CD4-positive, alpha-beta T cell treated with Interleukin-15 for 4 hours (primary cell): ENCODE measurements at places on chromosomes 13 and 19.
A peak's percentile ranks its signal among the peaks of the same experiment; 100 is the strongest.

- DNase-seq, result no peak
Observed at GRCh38 chr19:33063356-33063752, 1.3 kb downstream of the RHPN2 start.

DNA sequence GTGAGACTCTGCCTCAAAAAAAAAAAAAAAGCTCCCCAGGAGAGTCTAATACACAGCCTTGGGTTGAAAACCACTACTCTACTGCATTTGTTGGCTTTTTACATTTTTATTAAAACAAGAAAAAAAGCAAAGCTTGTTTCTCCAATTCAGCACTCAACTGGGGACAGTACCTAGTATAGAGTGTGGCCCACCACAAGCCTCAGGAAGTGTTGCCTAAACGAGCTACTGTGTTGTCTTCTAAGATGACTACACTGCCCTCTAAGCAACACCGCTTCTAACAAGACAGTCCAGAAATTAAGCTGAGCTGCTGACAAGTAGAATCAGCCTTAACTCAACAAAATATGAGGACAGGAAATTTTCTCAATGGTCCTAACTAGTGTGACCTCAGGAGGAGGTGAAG is 522.2 kb downstream of the FGF9 start:
- no peak for DNase-seq

DNA sequence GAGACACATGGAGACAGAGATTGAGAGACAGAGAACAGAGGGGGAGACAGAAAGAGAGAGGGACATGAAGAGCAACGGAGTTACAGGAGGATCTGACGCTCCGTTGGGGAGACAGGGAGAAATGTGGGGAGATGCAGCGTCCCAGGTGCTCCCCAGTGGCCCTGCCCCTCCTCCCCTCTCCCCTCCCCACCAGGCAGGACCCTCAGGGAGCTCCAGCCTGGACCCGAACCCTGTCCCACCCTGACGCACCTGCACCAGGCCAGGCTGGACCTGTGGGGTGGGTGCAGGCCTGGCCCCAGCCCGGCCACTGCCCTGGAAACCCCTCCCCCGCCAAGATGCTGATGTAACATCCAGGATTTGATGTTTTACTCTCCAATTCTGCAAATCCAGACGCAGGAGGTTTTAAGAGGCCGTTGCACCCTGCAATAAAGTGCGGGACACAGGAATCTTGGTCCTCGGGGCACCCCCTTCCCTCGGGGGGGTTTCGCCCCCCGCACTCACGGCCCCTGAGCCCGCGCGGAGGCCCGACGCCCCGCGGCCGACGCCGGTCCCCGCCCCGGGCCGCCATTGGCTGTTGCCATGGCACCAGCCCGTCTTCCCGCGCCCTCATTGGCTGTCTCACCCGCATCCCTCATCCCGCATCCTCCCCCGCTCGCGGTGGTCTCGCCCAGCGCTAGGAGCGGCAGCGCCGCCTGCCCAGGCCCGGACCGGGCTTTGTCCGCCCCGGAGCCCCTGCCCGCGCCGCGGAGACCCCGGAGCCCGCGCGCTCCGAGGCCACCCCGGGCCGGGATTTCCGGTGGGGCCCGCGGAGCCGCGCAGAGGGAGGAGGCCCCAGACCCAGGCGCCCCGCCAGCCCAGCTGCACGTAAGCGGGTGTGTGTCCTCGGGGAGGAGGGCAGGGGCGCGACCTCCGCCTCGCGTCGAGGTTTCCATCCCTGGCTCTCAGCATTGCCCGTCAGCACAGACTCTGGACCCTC is at the start of gene APC2:
Gene APC2, plus strand, starts transcription at position 655 of the 976 bp plus-strand sequence. CDS start 2,881 bp downstream, outside the sequence.
- DNase-seq, result peak; percentile 16

DNA sequence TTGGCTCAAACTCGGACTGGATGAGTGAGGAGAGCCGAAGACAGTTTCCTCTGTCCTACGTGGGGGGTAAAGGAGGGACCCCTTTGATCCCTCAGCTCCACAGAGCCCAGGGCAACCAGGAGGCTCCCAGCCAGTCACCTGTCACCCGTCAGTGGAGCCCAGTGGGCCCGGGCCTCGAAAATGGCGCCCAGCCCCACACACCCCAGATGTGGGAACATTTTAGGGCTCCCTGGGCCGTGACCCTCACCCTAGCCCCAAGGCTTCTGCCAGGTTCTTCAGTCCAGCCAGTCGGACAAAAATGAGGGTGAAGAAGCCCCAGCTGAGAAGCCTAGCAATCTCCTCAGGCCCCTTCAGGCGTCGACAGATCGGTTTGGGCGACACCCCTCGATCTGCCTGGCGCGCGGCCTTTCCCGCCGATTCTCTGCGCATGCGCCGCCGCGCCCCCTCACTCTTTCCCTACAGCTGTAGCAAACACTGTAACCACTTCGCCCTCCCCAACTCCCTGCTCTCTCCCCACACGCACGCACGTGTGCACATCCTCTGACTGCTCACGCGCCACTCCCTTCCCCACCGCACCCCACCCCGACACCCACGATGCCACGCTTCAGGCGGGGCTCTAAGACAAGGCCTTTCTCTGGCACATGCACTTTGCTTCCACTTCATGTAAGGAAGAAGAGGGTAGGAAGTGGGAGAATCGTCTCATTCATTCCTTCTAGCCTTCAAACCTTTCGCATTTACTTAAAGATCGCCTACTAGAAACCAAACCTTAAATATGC is at the start of gene SLC6A16:
Gene SLC6A16, minus strand, starts transcription at position 391 of the 776 bp plus-strand sequence. CDS start 13,844 bp downstream, outside the sequence.
- DNase-seq, result no peak

DNA sequence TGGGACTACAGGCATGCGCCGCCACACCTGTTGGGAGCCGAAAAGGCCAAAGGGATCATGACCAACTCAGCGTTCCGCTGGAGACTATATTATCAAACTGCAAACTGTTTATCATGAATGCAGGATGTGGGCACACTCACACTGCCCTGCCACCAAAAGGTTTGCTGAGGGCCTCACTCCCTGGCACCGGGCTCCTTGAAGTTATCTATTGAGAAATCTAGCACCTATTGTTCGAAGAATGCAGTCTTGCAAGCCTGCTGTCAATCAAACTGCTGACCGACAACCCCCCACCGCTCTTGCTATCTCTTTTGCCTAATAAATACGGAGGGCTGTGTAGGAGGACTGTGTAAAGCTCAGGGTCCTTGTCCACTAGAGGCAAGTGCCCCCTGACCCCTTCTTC is 5.2 kb upstream of the ZNF836 start:
- no peak for DNase-seq

DNA sequence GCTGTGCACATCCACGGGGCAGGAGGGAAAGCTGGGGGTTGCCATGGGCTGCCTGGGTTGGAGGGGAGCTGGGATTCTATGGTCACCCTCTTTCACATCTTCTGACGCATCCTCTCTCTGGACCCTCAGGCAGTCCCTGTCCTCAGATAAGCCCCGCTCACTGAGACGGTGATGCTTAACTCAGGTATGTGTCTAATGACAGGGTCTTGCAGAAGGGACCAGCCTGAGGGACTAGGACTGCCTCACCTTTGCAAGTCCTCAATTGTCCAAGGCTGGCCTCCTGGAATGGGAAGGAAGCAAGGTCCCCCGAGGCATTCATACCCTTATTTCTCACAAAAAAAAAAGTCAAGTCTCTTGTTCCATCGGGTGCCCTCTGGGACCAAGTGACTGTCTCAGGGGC is 37.7 kb upstream of the CCNE1 start:
- no peak for DNase-seq

- DNase-seq, result no peak
Observed at GRCh38 chr19:33375156-33375836, 1.8 kb downstream of the CEBPG start.

DNA sequence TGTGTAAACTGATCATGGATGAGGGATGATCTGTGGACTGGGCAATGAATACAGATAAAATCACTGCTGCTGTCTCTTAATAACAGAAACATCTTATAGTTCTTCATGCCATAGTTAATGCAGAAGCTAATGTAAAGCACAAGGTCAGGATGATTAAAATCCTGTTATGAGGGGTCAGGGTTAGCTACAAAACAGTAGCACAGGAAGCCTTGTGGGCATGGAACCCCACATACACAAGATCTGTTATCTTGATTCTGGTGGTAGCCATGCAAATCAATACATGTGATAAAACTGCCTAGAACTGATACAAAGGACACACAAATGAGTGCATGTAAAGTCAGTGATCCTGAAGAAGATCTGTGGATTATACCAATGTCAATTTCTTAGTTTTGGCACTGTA is 96.4 kb downstream of the KLF12 start:
- no peak for DNase-seq

DNA sequence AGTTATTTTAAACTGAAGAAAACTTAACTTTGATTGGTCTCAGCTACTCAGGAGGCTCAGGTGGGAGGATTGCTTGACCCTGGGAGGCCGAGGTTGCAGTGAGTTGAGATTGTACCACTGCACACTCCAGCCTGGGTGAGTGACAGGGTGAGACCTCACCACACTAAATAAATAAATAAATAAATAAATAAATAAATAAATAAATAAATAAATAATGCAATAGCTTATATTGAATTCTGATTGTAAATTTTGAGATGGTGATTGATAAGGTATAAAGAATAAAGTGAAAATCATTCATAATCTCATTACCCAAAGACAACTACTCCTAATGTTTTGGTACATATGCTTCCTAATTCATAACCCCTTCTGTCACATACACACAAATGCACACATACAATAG is 58.1 kb downstream of the TUBA3C start:
- DNase-seq, result no peak

DNA sequence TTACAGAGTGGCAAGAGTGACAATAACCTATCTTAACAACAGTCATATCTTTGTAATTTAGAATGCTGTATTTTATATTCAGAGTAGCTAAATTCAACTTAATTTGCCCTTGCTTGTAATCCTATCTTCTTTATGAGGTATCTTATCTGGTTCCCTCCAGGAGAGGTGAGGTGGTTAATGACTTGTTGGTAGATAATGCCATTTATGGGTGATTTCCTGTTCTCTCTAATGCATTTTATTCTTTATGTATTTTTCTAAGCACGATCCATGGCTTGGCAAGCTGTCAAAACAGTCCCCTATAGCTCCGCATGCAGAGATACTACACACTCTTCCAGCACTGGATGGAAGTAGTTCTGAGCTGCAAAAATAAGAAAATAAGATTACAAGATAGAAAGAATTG is 267.9 kb downstream of the LMO7 start:
- DNase-seq, result no peak

DNA sequence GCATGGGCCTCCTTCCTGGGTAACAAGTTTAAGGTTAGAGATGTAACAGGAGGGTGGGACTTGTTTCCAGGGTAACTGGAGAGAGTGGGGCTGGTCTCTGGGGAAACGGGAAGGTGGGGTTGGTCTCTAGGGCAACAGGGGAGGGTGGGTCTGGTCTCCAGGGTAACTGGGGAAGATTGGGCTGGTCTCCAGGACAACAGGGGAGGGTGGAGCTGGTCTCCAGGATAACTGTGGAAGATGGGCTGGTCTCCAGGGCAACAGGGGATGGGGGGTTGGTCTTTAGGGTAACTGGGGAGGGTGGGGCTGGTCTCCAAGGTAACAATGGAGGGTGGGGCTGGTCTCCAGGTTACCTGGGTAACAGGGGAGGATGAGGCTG is 36.5 kb downstream of the SPTBN4 start:
- no peak for DNase-seq

DNA sequence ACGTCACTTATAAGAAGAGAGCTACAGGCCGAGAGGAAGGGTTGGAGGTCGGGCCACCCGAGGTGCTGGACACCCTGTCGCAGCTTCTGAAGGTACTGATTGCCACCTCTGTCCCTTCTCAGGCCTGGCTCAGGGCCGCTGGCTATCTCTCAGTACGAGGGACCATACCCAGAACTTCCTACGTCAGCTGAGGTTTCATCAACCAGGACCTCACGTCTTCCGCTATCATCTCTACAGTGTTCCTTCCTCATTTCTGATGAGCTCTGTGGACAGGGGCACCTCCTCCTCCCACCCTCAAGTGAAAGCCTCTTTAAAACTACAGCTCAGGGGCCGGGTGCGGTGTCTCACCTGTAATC is 58.2 kb upstream of the USE1 start:
- DNase-seq, result no peak

- no peak for DNase-seq
Observed at GRCh38 chr19:755063-755462, 4.2 kb downstream of the MISP start.

DNA sequence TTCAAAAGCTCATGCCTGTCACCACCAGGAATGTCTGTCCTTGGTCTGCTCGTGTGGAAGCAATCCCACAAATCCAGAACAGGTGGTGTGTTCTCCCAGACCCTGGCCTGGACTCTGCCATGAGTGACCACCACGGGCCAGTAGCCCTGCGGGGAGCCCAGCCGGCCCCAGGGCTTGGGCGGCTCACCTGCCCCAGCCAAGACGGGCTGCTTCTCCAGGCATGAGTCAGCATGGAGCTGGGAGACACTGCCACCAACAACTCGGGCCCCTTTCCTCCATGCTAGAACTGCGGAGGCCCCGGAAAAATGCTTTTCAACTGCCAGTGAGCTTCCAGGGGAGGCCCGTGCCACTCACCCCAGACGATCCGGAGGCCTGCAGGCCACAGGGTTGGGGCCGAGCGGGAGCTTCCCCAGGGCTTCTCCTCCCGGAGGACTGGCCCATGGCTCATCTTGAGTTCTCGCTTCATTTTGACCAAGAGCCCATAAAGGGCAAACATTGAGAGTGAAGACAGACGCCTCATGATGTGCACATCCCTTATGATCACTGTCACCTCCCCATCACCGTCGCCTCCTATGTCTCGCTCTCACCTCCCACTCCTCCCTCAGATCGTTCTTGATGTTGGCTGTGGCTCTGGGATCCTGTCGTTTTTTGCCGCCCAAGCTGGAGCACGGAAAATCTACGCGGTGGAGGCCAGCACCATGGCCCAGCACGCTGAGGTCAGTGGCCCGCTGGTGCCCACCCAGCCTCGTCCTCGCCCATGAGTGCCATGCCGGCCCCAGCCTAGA is 16.7 kb downstream of the YIPF2 start:
- DNase-seq, result no peak

DNA sequence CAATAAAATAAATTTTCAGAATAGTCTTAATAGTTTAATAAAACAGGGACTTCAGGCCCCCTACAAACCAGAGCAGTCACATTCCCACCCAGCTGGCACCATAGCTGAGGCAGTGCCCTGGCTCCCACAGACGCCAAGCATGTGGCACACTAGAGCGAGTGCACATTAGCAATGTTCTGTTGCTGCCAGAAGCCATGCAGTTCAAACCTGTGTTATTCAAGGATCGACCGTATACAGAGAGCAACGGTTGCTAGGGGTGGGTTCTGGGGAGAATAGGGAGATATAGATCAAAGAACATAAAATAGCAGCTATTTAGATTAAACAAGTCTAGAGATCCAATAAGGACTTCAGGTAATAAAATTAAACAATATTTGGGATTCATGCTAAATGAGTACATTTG is 419.3 kb upstream of the KLHL1 start:
- no peak for DNase-seq

DNA sequence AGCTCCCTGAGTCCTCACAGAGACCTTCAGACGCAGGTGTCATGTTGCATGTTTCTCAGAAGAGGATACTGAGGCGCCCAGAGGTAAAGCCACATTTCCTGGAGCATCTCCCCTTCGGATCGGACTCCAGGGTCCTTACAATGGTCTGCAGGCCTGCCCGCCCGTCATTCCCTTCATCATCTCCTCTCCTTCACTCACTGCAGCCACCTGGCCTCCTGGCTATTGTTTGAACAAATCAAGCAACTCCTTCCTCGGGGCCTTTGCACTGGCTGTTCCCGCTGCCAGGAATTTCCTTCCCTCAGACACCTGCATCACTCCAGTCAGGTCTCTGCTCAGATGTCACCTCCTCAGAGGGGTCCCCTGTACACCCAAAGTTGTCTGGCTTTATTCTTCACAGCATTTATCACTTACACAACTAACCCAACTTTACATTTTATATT is 20.3 kb downstream of the CEACAM16 start:
- DNase-seq, result no peak

GRCh38 chr19:57825511-57825910 is 4.6 kb upstream of the ZNF587B start:
- no peak for DNase-seq
